H9 (cell line): ENCODE measurements at places on chromosomes 12 and 14. TPM values are rescaled to one million over a fixed set of nuclear protein-coding genes. Genes with fewer than 3 reads are reported as not detected.

The SRSF9 gene
- total RNA-seq: 302 and 306 TPM in 2 replicates

The PMEL gene
- total RNA-seq: 71.0 and 72.6 TPM in 2 replicates

The RERGL gene
- not detected in 2 replicates for total RNA-seq

The ADAMTS20 gene
- 2.1 and 2.7 TPM in 2 replicates for total RNA-seq

The ULK1 gene
- total RNA-seq: 52.7 and 57.2 TPM in 2 replicates
